ENCODE measurements at places on chromosomes 5 and 9.

GRCh38 chr9:99457981-99458380, 235.9 kb downstream of the SEC61B start:
- DNase-seq = no peak

GRCh38 chr5:137563646-137564397, 64.7 kb upstream of the SPOCK1 start:
- DNase-seq = no peak

DNA sequence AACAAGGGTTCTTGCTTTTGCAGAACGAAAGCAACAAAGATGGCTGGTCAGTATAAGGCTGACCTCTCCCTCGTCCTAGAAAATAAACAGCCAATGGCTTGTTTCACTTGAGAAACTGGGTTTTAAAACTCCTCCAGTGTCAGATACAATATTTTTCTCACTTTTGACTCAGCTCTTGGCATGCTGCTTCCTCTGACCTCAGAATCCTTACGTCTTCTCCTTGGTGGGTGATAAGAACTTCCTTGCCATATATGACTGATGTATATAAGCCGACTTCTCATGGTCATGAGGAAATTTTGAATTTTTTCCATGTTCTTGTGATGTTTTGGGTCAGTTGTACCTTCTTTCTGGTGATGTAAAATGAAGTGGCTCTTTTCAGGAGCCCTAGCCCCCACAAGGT, 3.8 kb downstream of the ZNF618 start:
- DNase-seq = no peak

DNA sequence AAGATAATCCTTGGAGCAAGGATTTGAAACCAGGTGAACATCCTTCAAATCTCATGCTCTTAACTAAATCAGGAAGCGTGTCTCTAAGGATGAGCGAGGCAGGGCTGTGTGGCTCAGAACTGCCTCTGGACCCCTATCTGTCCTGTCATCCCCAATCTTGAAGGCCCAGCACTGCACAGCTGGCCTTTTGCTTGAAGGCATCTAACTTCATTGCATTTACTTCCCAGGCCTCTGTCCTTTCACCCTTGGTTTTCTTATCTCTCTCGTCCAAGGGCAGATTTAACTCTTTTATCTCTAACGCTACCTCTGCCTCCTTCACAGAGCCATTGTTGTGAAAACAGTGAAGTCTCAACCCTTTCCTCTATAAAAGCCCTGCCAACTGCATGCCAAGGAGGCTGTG, 83.8 kb downstream of the UGCG start:
- DNase-seq = no peak

- no peak for DNase-seq
These were observed 247.0 kb downstream of the IRX1 start for GRCh38 chr5:3842591-3842990.
